ENCODE measurements at places on chromosomes 11 and 22.
A peak's percentile ranks its signal among the peaks of the same experiment; 100 is the strongest.

DNA sequence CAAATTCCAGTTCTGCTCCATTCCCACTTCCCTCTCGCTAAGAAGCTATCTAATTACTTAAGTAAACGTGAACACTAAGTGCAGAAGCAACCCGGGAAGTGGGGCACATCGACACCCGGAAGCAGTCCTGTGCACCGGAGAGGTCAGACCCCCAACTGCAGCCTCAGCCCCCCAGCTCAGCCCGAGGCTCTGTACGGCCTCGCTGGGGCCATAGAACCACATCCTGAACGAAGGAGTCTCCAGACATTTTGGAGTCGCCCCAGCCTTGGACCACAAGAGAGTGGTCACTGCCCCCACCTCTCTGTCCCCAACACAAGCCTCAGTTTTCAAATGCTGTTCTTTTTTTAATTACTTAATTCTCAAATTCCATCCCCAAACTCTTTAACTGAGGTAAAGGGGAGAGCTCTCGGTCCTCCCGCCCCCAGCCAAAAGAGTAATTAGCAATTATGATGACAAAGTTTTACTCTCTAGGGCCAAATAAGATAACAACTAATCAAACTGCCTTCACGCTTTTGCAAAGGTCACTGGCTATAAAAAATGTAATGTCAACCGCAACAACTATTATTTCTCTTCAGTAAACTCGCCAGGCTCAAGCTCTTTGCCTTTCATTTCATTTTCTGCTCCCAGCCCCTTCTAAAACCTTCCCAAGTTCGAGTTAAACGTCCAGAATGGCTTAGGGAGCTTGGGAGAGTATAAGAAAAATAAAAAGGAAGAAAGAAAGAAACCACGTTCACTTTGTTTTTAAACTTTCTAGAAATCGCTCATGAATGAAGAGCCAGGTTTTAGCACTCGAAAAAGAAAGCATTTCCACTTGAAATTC is 2.2 kb downstream of the PAX6 start:
- no peak for DNase-seq

GRCh38 chr11:20158597-20159257 is 1.5 kb downstream of the DBX1 start:
- no peak for DNase-seq

DNA sequence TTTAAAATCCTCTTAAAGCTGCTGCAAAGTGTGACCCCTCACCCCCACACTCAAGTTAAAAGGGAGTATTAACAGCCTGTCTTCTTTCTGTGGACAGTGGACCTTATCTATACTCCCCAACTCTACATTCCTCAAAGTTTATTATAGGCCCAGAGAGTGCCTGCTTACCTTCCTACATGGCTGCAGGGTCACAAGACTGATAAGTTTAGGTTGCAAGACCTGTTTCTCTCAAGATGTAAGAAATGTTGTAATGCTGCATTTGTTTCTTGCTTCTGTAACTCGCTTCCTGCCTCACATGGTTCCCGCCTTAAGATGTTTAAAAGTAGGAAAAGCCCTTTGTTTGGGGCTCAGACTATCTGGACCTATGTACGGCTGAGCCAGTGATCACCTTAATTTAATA is 10.1 kb upstream of the NXPE1 start:
- no peak for DNase-seq

DNA sequence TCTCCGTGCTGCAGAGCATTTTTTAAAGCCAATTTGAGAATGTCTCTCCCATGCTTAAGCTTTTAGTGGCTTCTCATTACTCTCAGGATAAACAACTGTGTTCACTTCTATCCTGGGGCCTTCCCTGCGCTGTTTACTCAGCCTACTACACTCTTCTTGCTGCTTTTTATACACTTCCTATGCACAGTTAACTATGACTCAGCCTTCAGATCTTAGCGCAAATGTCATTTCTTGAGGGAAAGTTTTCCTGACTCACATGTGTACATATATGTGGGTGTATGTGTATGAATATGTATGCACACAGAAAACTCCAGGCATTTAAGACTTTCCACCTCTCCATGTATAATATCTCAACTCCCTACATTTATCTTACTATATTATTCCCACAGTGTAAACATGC is 9.8 kb downstream of the THAP12 start:
- peak; percentile 18 for DNase-seq

- no peak for DNase-seq
Observed at GRCh38 chr11:65362320-65362931, 7.9 kb downstream of the TIGD3 start.

Measured in stimulated activated CD4-positive, alpha-beta T cell treated with anti-CD3 and anti-CD28 coated beads, Interleukin-4, amount 100 ng/mL, for 48 hours (primary cell).